Stimulated activated CD4-positive, alpha-beta T cell treated with anti-CD3 and anti-CD28 coated beads, Interleukin-4, amount 100 ng/mL, for 4 hours (primary cell): ENCODE measurements at places on chromosomes 3 and 15.

DNA sequence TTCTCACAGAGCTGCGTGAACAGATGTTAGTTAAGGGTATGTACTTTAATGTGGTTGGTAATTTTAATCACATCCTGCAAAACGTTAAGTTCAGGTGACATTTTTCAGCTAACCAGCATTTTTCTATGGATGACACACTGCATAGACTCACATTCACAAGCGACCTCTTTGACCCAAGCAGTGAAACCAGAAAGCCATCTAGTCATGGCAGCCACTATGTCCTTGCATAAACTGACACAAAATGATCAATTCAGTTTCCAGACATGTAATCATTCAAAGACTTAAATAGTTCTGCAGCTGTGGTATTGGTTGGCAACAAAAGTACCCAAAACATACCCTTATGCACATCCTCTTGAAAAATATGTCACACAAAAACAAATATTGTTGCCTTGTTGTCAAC is 7.4 kb upstream of the CAPN7 start:
- DNase-seq = no peak

GRCh38 chr3:112114576-112115160 is 18.4 kb downstream of the GCSAM start:
- no peak for DNase-seq

GRCh38 chr15:99873451-99873850 is 140.2 kb upstream of the LYSMD4 start:
- DNase-seq = no peak

GRCh38 chr3:55002416-55002930 is 74.6 kb upstream of the LRTM1 start:
- no peak for DNase-seq

GRCh38 chr15:71136793-71137518 is 21.7 kb downstream of the THSD4 start:
- no peak for DNase-seq

DNA sequence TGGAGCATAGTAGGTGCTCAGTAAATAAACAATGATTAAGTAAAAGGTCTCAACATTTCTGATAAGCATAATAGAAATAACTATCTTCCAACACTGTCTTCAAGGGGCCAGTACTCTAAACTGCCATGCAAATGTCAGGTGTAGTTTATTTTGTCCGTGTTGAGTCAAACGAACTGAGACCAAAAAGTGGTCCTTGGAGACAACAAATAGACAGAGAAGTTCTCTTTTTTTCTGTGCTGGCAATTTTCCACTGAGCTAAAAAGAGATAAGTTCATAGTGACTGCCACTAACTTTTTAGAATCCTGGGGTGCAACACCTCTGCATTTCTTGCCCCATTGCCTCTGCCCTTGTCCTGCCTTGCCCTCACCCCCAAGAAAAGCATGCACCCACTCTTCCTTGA is 14.7 kb upstream of the MBNL1 start:
- DNase-seq = no peak

GRCh38 chr15:97893967-97894366 is 66.5 kb upstream of the ARRDC4 start:
- DNase-seq = no peak
